Stimulated activated CD4-positive, alpha-beta T cell treated with anti-CD3 and anti-CD28 coated beads, Interleukin-4, amount 100 ng/mL, for 4 hours (primary cell): ENCODE measurements at places on chromosomes 1 and 21.

DNA sequence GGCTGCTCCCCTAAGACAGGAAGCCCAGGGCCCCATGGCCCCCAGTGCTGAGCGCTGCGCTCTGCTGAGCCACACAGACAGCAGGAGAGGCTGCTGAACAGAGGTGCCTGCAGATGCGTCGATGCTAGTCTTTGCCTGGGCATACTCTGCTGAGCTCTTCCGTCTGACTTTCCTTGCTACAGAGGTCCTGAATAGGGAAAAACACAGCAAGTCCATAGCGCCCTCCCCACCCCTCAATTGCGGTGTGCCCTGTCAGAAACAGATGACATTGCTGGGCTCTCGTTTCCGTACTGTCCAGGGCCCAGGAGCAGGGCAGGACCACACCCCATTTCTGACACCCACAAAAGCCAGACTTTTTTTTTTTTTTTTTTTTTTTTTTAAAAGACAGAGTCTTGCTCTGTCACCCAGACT is 252.5 kb downstream of the SDCCAG8 start:
- no peak for DNase-seq

GRCh38 chr1:24555591-24556413 is at the start of gene NCMAP:
TSS of gene NCMAP (plus strand) at chr1:24556087. CDS start at chr1:24595431, 39,344 bp downstream.
- peak; percentile 57 for DNase-seq

DNA sequence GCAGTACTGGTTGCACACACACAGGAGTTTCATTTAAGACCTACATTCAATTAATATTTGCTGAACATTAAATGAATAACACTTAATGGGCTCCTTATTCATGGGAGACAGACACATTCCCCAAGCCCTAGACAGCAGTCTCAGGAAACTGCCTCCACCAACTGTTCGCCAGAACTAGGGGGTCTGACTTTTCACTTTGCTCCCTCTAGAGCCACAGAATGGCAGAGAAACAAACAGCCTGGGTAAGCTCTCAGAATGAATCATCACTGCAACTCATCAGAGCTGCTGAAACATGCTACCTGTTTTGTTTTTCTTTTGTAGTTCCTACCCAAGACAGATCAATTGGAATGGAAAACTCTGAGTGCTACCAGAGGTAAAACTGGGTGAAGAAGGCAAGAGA is 31.7 kb downstream of the ELK4 start:
- DNase-seq, result no peak

DNA sequence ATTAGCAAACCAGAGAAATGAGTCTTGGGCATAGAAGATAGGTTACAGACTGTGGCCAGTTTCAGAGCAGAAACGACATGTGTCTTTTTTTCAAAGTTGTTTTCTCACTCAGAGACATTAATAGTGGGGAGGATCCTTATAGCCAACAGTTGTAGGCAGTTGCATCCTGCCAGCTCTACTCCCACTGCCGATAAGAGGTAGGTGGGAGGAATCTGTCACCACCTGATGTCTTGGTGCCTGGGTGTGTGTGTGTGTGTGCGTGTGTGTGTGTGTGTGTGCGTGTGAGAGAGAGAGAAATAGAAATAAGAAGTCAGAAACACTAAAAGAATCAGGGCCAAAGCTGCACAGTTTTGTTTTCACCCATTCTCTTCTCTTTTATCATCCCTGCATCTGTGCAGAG is 219.5 kb downstream of the ZP4 start:
- DNase-seq, result no peak

GRCh38 chr1:39988618-39989343 is 33.8 kb downstream of the MFSD2A start:
- DNase-seq, result no peak
